ENCODE measurements at places on chromosomes 2 and 18. TPM values are rescaled to one million over a fixed set of nuclear protein-coding genes. Genes with fewer than 3 reads are reported as not detected.

Gene PROKR1
- total RNA-seq, result not detected

Gene FN1
- total RNA-seq, result 0.63 TPM

Gene CFAP221
- not detected for total RNA-seq

Gene MBP
- total RNA-seq, result 94.9 TPM

Gene SNTG2
- total RNA-seq, result 0.71 TPM
